ENCODE measurements at places on chromosomes 12 and 14. TPM values are rescaled to one million over a fixed set of nuclear protein-coding genes. Genes with fewer than 3 reads are reported as not detected.
A peak's percentile ranks its signal among the peaks of the same experiment; 100 is the strongest.

DNA sequence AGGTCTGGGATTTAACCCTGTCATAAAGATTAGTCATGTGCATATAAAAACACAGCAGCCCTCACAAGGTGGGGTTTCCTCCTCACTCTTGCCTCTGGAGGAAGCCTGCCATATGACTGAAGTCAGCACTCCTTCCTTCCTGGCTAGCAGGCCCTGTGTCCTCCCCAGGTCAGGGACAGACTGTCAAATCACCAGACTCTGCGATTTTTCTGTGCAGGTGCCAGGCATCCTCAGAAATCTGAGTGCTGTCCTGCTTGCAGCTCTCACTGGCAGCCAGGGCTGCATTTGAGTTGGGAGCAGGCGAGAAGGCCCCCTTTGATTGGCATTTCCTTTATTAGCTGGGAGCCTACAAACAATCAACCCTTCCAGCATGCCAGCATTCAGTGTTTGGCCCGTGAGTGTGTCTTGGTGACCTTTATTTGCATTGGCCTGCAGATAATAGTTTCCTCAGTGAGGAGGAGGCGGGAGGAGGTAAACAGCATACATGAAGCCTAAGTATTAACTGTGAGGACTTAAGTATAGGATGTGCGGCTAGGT lies 183.8 kb upstream of the ARHGAP5 start:
- no peak for DNase-seq
- H3K27ac ChIP-seq: no peak overlapping the region
- H3K27me3 ChIP-seq: no peaks in the 10 kb centered on the region

DNA sequence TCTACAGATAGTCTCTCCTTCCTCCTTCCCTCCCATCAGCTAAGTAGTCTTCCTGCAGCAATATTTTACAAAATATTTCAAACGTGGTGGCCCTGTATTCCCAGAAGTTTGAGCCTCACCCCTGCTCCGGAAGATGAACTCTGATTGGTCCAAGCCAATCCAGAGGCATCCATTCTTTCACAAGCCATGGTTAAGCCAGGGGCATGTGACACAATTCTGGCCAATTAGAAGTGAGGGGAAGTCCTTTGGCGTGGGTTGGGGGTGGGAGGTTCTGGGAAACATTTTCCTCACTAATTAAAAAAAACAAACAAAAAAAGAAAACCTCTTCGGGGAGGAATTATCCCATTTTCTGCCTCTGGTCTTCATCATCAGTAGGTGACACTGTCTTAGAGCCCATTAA lies 69.4 kb upstream of the GSC start:
- DNase-seq: no peak
- H3K36me3 ChIP-seq: no peaks in the 10 kb centered on the region
- H3K4me1 ChIP-seq: no peaks in the 10 kb centered on the region
- peaks cover 52% of the 10 kb centered on the region for H3K27me3 ChIP-seq

DNA sequence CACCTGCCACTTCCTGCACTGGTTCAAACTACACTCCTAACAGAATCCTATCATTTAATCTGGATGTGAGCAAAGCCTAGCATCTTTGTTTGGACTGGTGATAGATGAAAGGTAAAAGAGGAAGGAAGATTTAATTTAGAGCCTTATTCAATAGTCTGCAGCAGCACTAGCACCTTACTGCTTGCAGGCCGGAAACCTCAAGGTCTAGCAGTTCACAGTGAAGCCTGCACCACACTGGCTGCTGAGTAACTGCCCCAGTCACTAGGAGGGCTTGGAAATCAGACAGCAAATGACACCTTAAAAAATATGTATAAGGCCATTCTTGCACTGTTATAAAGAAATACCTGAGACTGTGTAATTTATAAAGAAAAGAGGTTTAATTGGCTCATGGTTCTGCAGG lies 358.0 kb downstream of the DAD1 start:
- H3K4me3 ChIP-seq: no peak overlapping the region
- H3K4me1 ChIP-seq: no peaks in the 10 kb centered on the region
- H3K36me3 ChIP-seq: no peaks in the 10 kb centered on the region
- no peak overlapping the region for H3K27ac ChIP-seq
- peaks cover 3% of the 10 kb centered on the region for H3K27me3 ChIP-seq

DNA sequence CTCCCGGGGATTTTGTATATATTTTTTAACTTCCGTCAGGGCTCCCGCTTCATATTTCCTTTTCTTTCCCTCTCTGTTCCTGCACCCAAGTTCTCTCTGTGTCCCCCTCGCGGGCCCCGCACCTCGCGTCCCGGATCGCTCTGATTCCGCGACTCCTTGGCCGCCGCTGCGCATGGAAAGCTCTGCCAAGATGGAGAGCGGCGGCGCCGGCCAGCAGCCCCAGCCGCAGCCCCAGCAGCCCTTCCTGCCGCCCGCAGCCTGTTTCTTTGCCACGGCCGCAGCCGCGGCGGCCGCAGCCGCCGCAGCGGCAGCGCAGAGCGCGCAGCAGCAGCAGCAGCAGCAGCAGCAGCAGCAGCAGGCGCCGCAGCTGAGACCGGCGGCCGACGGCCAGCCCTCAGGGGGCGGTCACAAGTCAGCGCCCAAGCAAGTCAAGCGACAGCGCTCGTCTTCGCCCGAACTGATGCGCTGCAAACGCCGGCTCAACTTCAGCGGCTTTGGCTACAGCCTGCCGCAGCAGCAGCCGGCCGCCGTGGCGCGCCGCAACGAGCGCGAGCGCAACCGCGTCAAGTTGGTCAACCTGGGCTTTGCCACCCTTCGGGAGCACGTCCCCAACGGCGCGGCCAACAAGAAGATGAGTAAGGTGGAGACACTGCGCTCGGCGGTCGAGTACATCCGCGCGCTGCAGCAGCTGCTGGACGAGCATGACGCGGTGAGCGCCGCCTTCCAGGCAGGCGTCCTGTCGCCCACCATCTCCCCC lies 777 bp downstream of the ASCL1 start:
- no peaks in the 10 kb centered on the region for H3K36me3 ChIP-seq
- H3K4me3 ChIP-seq: peak overlapping the region; percentile 75
- no peak for DNase-seq
- H3K4me1 ChIP-seq: peaks cover 10% of the 10 kb centered on the region
- no peak overlapping the region for H3K27ac ChIP-seq

GRCh38 chr12:104863296-104863948 lies 94.7 kb downstream of the SLC41A2 start:
- no peak overlapping the region for H3K27ac ChIP-seq
- H3K36me3 ChIP-seq: no peaks in the 10 kb centered on the region
- no peak for DNase-seq
- H3K4me1 ChIP-seq: peaks cover 11% of the 10 kb centered on the region
- H3K27me3 ChIP-seq: no peaks in the 10 kb centered on the region
- H3K4me3 ChIP-seq: no peak overlapping the region

GRCh38 chr12:110316861-110317260 lies 35.8 kb downstream of the ATP2A2 start:
- no peak for DNase-seq
- H3K4me1 ChIP-seq: peaks cover 51% of the 10 kb centered on the region
- peak overlapping the region; percentile 1 for H3K4me3 ChIP-seq
- peaks cover 75% of the 10 kb centered on the region for H3K36me3 ChIP-seq
- H3K27me3 ChIP-seq: no peaks in the 10 kb centered on the region

DNA sequence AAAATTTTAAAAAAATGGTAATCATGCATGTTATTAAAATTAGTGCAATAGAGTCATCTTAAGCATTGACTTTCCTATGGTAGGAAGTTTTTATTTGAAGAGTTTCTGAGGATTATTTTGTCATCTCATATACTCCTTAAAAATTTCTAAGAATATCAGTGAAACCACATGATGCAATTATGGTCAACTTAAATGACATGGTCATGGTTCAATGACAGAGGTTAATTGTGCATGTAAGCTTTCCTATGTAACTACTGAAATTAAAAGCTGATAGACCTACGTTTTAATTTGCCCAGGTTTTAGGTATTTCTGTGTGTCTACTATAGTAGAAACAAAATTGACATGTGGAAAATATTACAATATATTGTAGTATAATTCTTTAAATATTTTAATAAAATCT lies 21.0 kb upstream of the LMO3 start:
- H3K4me3 ChIP-seq: no peak overlapping the region
- no peak for DNase-seq
- no peaks in the 10 kb centered on the region for H3K4me1 ChIP-seq
- H3K27me3 ChIP-seq: no peaks in the 10 kb centered on the region

- H3K27ac ChIP-seq: peak within 1 kb of the TSS; percentile 100
- peak; percentile 63 for DNase-seq
- no peaks in the 10 kb centered on the region for H3K27me3 ChIP-seq
- peaks cover 20% of the 10 kb centered on the region for H3K4me1 ChIP-seq
Measured at GRCh38 chr14:49634547-49635334, at the start of gene DNAAF2. TSS of gene DNAAF2 (minus strand) at chr14:49635244. CDS start at chr14:49635149, 95 bp downstream.

KRT6A gene
- total RNA-seq: 0.24 TPM

DNA sequence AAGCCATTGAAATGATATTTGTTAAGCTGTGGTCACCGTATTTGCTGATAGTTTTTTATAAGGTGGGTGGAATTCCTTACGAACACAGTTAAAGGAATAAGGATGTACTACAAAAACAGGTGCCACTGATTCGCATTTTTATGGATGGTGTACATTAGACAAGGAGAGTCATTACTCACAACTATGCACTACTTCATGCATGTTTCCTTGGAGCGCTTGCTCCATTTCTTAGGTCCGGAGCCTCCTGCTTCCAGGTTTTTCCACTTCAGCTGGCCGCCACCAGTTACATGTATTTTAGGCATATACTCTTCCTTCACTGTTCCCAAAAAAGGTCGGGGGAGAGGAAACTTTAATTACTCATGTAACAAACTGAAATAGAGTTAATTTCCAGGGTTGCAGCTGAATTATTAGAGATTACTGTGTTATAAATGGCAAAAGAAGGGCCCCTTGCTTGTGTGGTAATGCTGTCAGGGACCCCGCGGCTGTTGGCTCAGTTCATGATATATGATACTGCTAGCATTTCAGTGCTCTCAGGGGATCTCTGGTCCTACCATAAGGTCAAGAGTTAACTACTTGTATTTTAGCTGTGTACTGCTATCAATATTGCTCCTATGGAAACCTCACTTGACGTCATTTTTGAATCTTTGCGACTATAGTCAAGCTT lies 454.7 kb downstream of the NPAS3 start:
- H3K27ac ChIP-seq: no peak overlapping the region
- no peak overlapping the region for H3K4me3 ChIP-seq
- no peak for DNase-seq
- no peaks in the 10 kb centered on the region for H3K4me1 ChIP-seq

- no peaks in the 10 kb centered on the region for H3K36me3 ChIP-seq
- no peak overlapping the region for H3K27ac ChIP-seq
- H3K4me3 ChIP-seq: no peak overlapping the region
- no peak for DNase-seq
Measured at GRCh38 chr14:23709923-23710322, 73.8 kb downstream of the DHRS2 start.

DNA sequence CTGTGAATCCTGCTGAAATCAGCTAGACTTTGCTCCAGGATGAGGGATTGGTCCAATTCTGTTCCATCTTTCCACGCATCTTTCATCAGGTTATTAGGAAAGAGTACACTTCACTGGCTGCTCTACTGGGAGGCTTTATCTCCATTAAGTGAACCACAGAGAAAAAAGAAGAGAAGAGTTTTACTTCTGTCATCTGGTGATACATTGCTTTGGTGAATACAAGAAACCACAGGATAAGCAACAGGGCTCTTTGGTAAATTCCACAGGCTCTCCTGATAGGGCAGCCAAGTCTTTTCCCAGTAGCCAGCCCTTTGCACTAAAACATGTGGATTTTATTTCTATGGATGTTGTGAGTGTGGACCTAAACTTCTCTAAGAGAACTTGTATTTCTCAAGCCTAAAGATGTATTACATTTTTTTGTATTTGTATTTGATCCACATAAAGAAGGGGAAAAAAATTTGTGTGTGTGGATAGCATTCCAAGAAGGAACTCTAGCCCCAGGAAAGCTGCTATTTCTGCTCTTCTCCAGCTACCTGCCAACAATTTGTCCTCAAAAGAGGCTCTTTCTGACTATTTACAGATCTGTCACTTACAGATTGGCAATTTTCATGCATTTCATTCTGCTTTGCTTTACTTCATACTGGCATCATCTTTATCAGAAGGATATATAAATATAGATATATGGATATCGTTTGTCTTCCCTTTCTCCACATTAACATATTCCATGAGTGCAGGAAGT lies 1117.6 kb upstream of the TMEM132C start:
- no peak overlapping the region for H3K27ac ChIP-seq
- no peaks in the 10 kb centered on the region for H3K4me1 ChIP-seq
- H3K4me3 ChIP-seq: no peak overlapping the region
- no peak for DNase-seq

- no peak for DNase-seq
- H3K27me3 ChIP-seq: no peaks in the 10 kb centered on the region
- no peaks in the 10 kb centered on the region for H3K4me1 ChIP-seq
- no peaks in the 10 kb centered on the region for H3K36me3 ChIP-seq
- H3K4me3 ChIP-seq: no peak overlapping the region
- no peak overlapping the region for H3K27ac ChIP-seq
Measured at GRCh38 chr12:85747941-85748495, 88.2 kb downstream of the RASSF9 start.

DNA sequence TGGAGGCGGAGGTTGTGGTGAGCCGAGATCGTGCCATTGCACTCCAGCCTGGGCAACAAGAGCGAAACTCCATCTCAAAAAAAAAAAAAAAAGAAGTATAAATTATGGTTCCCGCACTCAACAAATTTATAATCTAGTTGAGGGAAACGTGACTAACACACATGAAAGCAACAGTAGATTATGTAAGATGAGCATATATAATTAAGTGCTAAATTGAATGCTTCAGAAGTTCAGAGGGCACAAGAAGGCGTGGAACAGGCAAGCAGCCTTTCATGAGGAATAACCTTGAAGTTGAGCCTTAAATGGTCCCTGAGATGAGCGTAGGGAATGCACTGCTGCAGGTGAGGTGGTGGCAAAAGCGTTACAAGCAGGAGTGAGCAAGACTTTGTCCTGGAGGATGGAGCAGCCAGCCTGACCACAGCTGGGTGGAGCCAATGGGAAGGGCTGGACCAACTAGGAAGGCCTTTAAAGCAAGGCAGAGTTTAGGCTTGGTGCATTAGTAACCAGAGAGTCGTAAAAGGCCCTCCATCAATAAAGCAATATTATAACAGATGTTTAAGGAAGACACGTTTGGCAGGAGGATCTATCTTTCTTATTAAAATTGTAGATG lies 30.6 kb upstream of the TUBA1A start:
- no peaks in the 10 kb centered on the region for H3K36me3 ChIP-seq
- peaks cover 8% of the 10 kb centered on the region for H3K4me1 ChIP-seq
- H3K4me3 ChIP-seq: no peak overlapping the region
- H3K27me3 ChIP-seq: no peaks in the 10 kb centered on the region
- no peak for DNase-seq

DNA sequence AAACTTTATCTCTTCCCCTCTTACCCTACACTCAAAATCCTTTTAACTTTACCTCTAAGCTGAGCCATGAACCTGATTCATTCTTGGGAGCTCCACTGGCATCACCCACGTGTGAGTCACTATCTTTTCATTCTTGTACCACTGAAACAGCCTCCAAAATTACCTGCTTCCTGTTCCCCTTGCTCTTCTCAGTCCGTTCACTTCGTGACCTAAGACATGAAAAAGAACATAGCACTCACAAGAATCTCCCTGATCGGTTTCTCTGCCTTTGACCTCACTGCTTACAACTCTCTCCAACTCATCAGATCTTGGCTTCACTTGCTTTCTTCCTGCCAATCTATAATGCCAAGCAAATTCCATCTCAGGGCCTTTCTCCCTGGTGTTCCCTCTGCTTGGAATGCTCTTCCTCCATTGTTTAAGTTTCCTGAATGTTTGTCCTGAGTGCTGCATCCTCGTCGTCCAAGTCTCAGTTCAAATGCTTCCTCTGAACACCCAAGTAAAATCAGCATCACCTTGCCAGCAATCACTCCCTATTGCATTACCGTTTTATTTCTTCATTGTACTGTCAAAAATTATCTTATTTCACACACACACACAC lies 9.2 kb downstream of the GLIPR1 start:
- DNase-seq: no peak
- H3K36me3 ChIP-seq: no peaks in the 10 kb centered on the region
- H3K27me3 ChIP-seq: no peaks in the 10 kb centered on the region
- H3K27ac ChIP-seq: no peak overlapping the region
- H3K4me3 ChIP-seq: no peak overlapping the region

SLC35F4 gene
- total RNA-seq: not detected

Data from Calu3 (cell line).